ENCODE measurements at places on chromosomes 6 and 20. TPM values are rescaled to one million over a fixed set of nuclear protein-coding genes. Genes with fewer than 3 reads are reported as not detected.

TEAD3 gene
- total RNA-seq, result 0.27 TPM

STXBP5 gene
- 17.4 TPM for total RNA-seq

GGTLC1 gene
- total RNA-seq, result not detected

BMP2 gene
- 37.5 TPM for total RNA-seq

All from mammary microvascular endothelial cell (primary cell).